ENCODE measurements at places on chromosomes 5 and 9. TPM values are rescaled to one million over a fixed set of nuclear protein-coding genes. Genes with fewer than 3 reads are reported as not detected.
A peak's percentile ranks its signal among the peaks of the same experiment; 100 is the strongest.

DNA sequence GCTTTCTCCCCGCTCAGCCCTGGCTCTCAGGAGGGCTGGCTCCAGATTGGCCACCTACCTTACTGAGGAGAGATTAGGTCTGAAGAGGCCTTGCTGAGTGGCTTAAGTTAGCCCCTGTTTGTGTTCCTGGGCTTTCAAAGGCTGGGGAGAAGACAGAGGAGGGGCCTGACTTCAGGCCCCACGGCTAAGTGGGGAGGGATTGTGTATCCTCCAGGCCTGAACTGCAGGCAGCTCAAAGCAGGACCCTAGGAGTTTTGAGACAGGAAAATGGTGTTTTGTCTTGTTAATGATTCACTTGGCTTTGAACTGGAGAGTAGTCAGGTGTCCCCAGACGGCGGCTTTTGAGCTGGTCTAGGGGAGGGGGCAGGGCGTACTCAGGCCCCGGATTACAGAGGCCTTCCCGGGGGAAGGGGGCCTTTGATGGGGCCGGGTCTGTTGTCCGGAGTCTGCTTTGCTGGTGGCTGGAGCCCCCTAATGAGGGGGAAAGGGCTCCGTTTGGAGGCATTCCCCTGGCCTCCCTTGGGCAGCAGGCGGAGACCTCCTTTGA is 162.0 kb upstream of the SMIM23 start:
- H3K4me3 ChIP-seq: no peak overlapping the region
- no peaks in the 10 kb centered on the region for H3K4me1 ChIP-seq
- H3K36me3 ChIP-seq: no peaks in the 10 kb centered on the region

- H3K27me3 ChIP-seq: no peaks in the 10 kb centered on the region
- no peak for DNase-seq
- H3K27ac ChIP-seq: peak overlapping the region; percentile 55
- H3K4me1 ChIP-seq: peaks cover 43% of the 10 kb centered on the region
- peak overlapping the region; percentile 40 for H3K4me3 ChIP-seq
Observed at GRCh38 chr5:139708877-139709581, 60.9 kb downstream of the CXXC5 start.

The PROB1 gene
- 11.0 TPM for total RNA-seq

- no peaks in the 10 kb centered on the region for H3K4me1 ChIP-seq
- H3K4me3 ChIP-seq: no peak overlapping the region
- peaks cover 96% of the 10 kb centered on the region for H3K27me3 ChIP-seq
- DNase-seq: no peak
- no peak overlapping the region for H3K27ac ChIP-seq
Observed at GRCh38 chr5:176732736-176733405, 77.5 kb upstream of the UNC5A start.

GRCh38 chr9:124758061-124758460 is 13.1 kb downstream of the NR6A1 start:
- no peaks in the 10 kb centered on the region for H3K36me3 ChIP-seq
- H3K4me3 ChIP-seq: no peak overlapping the region
- H3K27ac ChIP-seq: no peak overlapping the region
- no peaks in the 10 kb centered on the region for H3K27me3 ChIP-seq
- H3K4me1 ChIP-seq: no peaks in the 10 kb centered on the region
- DNase-seq: no peak

DNA sequence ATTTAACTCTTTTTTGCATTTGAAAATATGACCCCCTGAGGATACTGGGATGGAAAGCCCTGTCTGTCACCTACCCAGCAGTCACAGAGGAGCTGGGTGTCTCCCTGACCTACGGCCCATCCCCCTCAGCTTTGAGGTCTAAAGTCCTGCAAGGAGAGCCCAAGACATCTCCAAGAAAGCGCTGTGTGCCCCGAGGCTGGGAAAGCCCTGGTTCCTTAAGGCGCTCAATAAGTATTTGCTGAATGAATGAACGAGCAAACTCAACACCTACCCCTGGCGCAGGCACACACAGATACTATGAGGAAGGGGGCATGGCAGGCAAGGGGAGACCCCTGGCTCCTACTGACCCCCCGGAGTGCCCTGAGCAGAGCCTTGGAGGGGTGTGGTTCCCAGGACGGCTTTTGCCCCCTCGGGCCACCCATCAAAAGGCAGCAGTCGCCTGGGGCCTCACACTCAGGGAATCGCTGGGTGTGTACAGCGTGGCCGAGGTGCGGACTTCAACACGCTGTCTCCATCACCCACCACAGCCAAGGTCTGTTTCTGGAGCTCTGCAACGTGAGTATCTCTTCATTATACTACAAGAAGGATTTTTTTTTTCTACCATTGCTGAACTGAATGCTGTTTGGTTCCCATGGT is 211.6 kb downstream of the ERCC6L2 start:
- H3K36me3 ChIP-seq: no peaks in the 10 kb centered on the region
- H3K4me3 ChIP-seq: no peak overlapping the region
- H3K4me1 ChIP-seq: no peaks in the 10 kb centered on the region
- H3K27me3 ChIP-seq: no peaks in the 10 kb centered on the region
- H3K27ac ChIP-seq: no peak overlapping the region
- no peak for DNase-seq

The GPRIN1 gene
- 0.99 TPM for total RNA-seq

The TMEM174 gene
- not detected for total RNA-seq

GRCh38 chr5:99061711-99062110 is 132.9 kb upstream of the CHD1 start:
- no peak overlapping the region for H3K27ac ChIP-seq
- no peaks in the 10 kb centered on the region for H3K36me3 ChIP-seq
- H3K27me3 ChIP-seq: peaks cover 5% of the 10 kb centered on the region
- peaks cover 9% of the 10 kb centered on the region for H3K4me1 ChIP-seq

The EPB41L4A gene
- 20.3 TPM for total RNA-seq

DNA sequence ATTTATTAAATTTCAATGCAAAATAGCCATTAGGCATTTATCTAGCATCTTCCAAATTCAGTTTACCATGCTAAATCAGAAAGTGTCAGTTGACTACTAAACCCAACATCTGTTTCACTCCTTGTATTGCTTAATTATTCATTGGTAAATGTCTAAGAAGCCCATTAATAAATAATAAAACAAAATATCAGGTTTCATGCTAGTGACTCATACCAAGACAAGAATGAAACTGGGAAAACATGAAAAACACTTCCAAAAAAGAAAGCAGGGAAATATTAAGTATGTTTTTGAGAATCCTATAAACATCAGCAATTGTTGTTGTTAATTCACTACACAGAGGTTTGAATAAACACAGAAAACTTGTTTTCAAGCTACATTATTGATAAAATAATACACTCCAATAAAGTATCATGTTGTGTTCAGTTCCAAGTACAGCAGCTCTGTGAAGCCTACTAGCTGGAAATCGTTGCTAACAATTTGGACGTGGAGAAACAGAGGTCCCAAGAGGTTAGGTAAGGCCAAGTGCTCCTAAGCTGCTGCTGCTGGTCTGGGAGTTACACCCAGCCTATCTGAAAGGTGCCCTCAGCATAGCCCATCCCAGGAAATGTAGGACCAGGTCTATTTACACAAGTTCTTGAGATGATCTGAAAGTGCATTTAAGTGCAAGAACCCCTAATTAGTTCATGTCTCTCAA is 78.8 kb downstream of the GNAQ start:
- no peak for DNase-seq
- no peak overlapping the region for H3K27ac ChIP-seq
- H3K4me3 ChIP-seq: no peak overlapping the region
- H3K36me3 ChIP-seq: no peaks in the 10 kb centered on the region
- no peaks in the 10 kb centered on the region for H3K27me3 ChIP-seq

- H3K4me3 ChIP-seq: no peak overlapping the region
- H3K4me1 ChIP-seq: peaks cover 31% of the 10 kb centered on the region
- H3K27ac ChIP-seq: peak overlapping the region; percentile 9
Observed at GRCh38 chr5:116370149-116370548, 204.5 kb downstream of the SEMA6A start.

The FOXD1 gene
- 15.7 TPM for total RNA-seq

DNA sequence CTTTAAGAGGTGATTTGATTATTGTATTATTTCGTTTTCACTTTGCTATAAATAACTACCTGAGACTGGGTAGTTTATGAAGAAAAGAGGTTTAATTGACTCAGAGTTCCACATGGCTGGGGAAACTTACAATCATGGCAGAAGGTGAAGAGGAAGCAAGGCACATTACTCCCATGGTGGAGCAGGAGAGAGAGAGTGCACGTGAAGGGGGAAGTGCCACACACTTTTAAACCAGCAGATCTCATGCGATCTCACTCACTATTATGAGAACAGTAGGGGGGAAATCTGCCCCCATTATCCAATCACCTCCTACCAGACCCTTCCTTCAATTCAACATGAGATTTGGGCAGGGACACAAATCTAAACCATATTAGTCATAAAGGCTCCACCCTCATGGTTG is 36.1 kb upstream of the NDFIP1 start:
- no peaks in the 10 kb centered on the region for H3K4me1 ChIP-seq
- no peak overlapping the region for H3K4me3 ChIP-seq
- no peak for DNase-seq
- H3K27ac ChIP-seq: no peak overlapping the region
- no peaks in the 10 kb centered on the region for H3K36me3 ChIP-seq

The NCS1 gene
- total RNA-seq: 105 TPM

DNA sequence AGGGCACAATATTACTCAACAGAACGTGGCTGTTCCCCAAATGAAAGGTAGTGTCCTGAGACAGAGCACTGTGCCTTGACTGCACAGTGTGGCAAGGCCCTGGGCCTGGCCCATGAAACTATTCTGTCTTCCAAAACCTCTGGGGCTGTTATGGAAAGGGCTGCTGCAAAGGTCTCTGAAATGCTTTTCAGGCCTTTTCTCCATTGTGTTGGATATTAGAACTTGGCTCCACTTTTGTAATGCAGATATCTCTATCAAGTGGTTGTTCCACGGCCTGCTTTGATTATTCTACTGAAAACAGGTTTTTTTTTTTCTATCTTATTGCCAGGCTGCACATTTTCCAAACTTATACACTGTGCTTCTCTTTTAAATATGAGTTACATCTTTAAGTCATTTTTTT is 777.5 kb upstream of the TYRP1 start:
- H3K27ac ChIP-seq: no peak overlapping the region
- H3K27me3 ChIP-seq: no peaks in the 10 kb centered on the region
- no peak for DNase-seq

DNA sequence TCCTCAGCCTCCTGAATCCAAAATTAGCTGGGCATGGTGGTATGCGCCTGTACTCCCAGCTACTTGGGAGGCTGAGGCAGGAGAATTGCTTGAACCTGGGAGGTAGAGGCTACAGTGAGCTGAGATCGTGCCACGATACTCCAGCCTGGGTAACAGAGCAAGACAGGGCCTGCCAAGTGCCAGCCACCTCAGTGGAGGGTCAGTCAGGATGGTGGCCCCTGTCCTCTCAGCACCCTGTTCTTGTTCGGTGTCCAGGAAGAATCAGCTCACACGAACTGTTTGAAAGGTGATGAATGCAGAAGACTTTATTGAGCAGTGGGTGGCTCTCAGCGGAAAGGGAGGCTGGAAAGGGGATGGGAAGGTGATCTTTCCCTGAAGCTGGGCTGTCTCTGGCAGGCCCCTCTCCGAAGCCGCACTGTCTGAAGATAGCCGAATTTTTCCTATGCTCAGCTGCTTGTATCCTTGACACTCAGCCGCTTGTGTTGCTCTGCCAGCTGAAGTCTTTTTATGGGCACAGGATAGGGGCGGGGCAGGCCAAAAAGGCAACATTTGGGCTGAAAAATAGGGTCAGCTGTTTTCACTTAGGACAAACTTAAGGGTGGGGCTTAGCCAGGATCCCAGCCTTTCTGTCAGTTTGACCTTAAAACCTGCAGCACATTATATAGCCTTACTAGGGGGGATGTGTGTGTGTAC is 50.9 kb downstream of the UBE2R2 start:
- DNase-seq: no peak
- H3K27ac ChIP-seq: peak overlapping the region; percentile 62
- H3K27me3 ChIP-seq: no peaks in the 10 kb centered on the region
- no peak overlapping the region for H3K4me3 ChIP-seq
- H3K4me1 ChIP-seq: peaks cover 67% of the 10 kb centered on the region

DNA sequence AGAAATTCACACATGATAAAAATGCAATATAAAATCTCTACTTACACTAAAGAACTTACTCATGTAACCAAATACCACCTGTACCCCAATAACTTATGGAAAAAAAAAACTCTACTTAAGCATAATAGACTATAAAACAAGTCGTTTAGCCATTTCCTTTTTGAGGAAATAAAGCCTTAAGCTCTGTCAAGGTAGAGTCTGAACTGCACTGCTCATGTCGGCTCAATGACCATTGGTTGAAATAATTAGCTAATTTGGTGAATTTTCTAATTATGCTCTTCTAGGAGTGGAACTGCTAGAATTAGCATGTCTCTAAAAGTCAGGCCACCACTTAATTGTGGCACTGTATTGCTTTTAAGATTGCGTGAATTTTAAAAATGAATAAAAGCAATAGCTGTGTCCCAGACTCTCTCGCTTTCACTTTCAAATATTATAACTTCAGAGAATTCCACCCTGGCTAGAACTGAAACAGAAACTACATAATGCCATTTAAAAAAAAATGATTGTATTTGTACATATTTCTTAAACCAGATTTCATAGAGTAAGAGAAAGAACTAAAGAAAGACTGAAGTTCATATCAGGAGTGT is 113.0 kb upstream of the PCA3 start:
- peaks cover 56% of the 10 kb centered on the region for H3K4me1 ChIP-seq
- H3K4me3 ChIP-seq: peak overlapping the region; percentile 19
- H3K36me3 ChIP-seq: peaks cover 7% of the 10 kb centered on the region
- H3K27me3 ChIP-seq: no peaks in the 10 kb centered on the region
- H3K27ac ChIP-seq: peak overlapping the region; percentile 22

The TRMO gene
- 18.4 TPM for total RNA-seq

GRCh38 chr9:4309806-4310205 is 9.9 kb upstream of the GLIS3 start:
- no peak overlapping the region for H3K4me3 ChIP-seq
- H3K27me3 ChIP-seq: no peaks in the 10 kb centered on the region
- H3K36me3 ChIP-seq: no peaks in the 10 kb centered on the region
- H3K4me1 ChIP-seq: no peaks in the 10 kb centered on the region

DNA sequence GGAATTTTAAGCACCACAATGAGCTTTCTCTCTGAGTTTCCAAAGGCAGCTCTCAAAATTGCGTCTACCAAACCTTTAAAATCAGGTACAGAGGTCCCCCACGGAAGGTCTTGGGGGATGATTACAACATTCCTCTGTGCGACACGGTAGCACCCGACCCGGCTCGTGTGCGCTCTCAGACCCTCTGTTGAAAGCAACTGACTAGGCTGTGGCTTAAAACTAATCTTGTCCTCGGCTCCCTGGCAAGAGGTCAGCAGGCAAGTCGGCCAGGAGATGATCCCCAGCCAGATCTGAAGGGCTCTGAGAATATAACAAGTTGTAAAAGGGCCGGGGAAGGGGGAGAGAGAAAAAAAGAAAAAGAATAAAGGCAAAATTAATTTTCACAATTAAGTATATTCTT is 92.6 kb upstream of the LMX1B start:
- H3K4me1 ChIP-seq: peaks cover 38% of the 10 kb centered on the region
- no peak overlapping the region for H3K27ac ChIP-seq
- peaks cover 3% of the 10 kb centered on the region for H3K27me3 ChIP-seq

The GABRA1 gene
- not detected for total RNA-seq

DNA sequence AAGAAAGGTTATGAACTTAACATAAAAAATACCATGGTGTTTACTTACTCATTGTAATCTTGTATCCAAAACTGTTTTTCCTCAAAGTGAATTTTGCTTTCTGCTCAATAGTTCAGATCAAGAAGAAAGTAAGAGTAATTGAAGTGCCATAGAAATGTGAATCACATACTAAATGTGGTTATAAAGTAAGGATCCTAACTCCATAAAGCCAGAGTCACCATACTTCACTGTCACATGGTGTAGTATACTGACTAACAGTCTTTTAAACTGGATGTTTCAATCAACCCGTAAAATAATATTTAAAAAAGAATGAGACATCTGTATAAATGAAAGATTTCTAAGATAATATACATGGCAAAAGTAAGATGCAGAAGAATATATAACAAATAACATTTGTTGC is 72.1 kb downstream of the NIPBL start:
- no peaks in the 10 kb centered on the region for H3K27me3 ChIP-seq
- H3K36me3 ChIP-seq: no peaks in the 10 kb centered on the region
- H3K4me1 ChIP-seq: peaks cover 64% of the 10 kb centered on the region
- no peak overlapping the region for H3K4me3 ChIP-seq
- no peak for DNase-seq
- H3K27ac ChIP-seq: no peak overlapping the region

The CAAP1 gene
- total RNA-seq: 18.7 TPM

The FBXL7 gene
- 27.4 TPM for total RNA-seq
